ENCODE measurements at places on chromosomes 1 and 21.

DNA sequence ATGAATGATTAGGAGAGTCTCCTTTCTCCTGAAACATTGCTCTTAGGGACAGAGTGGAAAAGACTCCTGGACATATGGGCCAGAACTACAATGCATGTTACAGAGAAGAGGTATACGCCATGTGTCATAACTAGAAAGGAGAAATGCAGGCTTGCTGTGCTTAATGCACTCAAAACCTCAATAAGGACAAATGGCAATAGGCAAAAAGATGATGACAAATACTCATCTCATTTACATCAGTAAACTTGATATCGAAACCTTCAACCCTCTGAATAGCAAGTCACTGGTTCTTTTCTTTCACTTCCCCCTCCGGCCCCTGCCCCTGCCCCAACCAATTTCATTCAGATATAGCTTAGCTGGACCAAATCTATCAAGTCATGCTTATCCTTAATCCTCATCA lies 1.9 kb upstream of the GPR88 start:
- no peak for DNase-seq

GRCh38 chr1:243595527-243596210 lies 254.4 kb downstream of the AKT3 start:
- no peak for DNase-seq

GRCh38 chr1:181126871-181127587 lies 38.5 kb downstream of the IER5 start:
- peak; percentile 92 for DNase-seq

- no peak for DNase-seq
These were observed 91.3 kb downstream of the ATP5PO start for GRCh38 chr21:33824156-33824941.

DNA sequence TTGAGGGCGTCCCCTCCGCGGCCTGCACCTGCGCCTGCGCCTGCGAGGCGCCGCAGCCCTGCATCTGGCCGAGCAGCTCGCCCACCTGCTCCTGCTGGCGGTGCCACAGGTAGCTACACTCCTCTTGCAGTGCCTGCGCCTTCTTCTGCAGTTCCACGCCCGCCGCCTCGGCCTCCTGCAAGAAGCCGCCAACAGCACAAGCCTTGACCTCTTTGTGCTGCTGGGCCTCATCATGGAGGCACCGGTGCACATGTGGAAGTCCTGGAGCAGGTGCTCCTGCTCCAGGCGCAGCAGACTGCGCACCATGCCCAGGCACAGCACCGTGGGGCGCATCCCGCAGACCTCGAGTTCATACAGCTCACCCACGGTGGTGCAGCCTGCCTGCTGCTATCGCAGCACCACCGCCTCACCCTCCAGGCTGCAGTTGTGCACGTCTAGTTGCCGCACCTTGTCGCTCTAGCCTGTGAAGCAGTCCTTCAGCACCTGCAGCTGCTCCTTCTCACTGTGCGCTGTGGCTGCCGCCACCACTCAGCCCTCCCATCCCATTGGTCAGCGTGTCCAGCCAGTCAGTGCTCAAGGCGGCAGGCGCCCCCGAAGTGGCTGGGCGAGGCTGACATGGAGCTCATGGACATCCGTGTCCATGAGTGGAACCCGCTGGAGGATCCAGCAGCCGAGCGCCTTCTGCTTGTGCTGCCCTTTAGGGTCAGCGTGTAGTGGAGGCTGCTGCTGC lies 12.2 kb upstream of the CD2 start:
- DNase-seq, result no peak

DNA sequence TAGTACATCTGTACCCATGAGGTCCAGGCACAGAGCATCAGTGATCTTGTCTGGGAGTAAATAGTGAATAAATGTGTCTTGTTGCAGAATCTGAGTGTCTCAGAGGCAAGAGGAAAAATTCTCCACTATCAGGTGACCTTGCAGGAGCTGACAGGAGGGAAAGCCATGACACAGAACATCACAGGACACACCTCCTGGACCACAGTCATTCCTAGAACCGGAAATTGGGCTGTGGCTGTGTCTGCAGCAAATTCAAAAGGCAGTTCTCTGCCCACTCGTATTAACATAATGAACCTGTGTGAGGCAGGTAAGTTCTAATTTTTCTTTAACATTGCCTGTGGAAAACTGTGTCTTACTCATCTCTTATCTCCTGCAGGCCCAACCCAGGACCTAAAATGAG lies 43.1 kb downstream of the IL12RB2 start:
- no peak for DNase-seq

GRCh38 chr1:204283711-204284651 lies 70.2 kb upstream of the GOLT1A start:
- no peak for DNase-seq

- DNase-seq, result peak; percentile 70
These were observed 5.9 kb downstream of the LMO4 start for GRCh38 chr1:87334351-87335174.

GRCh38 chr21:42157606-42158310 lies 61.2 kb upstream of the ABCG1 start:
- peak; percentile 15 for DNase-seq

DNA sequence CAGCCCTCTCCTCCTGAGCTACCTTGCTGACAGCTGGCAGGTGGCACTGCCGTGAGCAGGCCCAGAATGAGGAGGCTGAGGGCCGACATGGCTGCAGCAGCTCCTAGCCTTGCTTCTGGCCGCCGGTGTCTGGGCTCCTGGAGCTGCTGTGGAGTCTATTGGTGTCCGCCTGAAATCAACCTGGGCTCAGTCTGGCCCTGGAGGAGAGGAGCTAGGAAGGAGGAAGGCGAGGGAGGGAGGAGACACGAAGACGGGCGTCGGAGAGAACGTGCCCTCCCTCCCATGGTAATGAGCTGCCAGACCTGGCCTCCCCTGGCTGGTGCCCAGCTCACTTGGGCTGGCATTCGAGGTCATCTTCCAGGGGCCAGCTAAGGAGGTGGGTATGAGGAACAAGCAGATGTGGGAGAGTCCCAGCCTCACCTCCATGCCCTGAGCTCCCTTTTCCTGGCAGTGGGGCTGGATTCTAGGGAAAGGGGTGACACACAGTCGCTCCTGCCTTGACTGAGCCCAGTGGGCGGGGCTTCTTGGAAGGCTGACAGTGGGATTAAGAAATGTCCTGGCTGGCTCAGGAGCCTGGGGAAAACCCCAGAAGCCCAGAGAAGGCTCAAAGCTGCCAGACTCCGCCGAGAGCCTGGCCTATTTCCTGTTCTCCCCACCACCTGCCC lies at the start of gene PDZK1IP1:
TSS of gene PDZK1IP1 (minus strand) at position 193 of the 665 bp plus-strand sequence. CDS start at position 89, 104 bp downstream.
- DNase-seq, result no peak

GRCh38 chr1:202135221-202135721 lies 9.3 kb downstream of the ARL8A start:
- peak; percentile 88 for DNase-seq

GRCh38 chr21:33789697-33790096 lies 125.9 kb downstream of the ATP5PO start:
- peak; percentile 9 for DNase-seq

All from NCI-H1417 (cell line).